ENCODE measurements at places on chromosomes 1 and 21. TPM values are rescaled to one million over a fixed set of nuclear protein-coding genes. Genes with fewer than 3 reads are reported as not detected.

DNA sequence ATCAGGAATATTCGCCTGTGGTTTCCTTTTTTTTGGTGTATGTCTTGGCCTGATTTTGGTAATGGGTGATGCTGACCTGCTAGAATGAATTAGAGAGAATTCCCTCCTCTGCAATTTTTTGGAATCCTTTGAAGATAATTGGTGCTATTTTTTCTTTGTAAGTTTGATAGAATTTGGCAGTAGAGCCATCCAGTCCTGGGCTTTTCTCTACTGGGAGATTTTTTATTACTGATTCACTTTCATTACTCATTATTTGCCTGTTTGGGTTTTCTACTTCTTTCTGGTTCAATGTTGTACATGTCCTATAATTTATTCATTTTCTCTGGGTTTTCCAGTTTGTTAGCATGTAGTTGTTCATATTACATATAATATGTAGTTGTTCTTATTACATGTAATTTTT is 48.7 kb downstream of the NTMT2 start:
- H3K27ac ChIP-seq: no peak overlapping the region
- H3K27me3 ChIP-seq: no peaks in the 10 kb centered on the region
- H3K4me3 ChIP-seq: no peak overlapping the region
- H3K4me1 ChIP-seq: 0 out of 2 replicates have a peak, but pooled peaks cover 8% of the 10 kb centered on the region

- H3K4me3 ChIP-seq: no peak overlapping the region
- H3K36me3 ChIP-seq: no peaks in the 10 kb centered on the region
- no peak overlapping the region for H3K27ac ChIP-seq
- DNase-seq: no peak
Observed at GRCh38 chr1:99550198-99550597, 95.7 kb upstream of the PALMD start.

DNA sequence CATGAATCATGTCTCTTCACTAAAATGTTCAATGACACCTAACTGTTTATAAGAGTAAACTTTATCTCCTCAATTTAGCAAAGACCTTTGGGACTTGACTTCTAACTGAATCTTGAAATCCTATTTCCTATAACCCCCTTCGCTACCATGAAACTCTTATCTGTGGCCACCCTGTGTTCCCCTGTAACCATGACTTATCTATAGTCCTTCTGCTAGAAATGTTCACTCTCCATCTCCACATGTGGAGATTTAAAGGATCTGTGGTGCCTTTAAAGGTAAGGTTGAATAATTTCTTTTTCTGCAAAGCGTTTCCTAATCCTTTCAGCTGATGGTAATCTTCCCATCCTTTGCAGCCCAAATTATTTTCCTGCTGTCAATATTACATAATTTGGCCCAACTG is 436.3 kb upstream of the RUNX1 start:
- H3K36me3 ChIP-seq: no peaks in the 10 kb centered on the region
- H3K27ac ChIP-seq: no peak overlapping the region
- DNase-seq: no peak
- no peaks in the 10 kb centered on the region for H3K27me3 ChIP-seq
- H3K4me3 ChIP-seq: no peak overlapping the region

DNA sequence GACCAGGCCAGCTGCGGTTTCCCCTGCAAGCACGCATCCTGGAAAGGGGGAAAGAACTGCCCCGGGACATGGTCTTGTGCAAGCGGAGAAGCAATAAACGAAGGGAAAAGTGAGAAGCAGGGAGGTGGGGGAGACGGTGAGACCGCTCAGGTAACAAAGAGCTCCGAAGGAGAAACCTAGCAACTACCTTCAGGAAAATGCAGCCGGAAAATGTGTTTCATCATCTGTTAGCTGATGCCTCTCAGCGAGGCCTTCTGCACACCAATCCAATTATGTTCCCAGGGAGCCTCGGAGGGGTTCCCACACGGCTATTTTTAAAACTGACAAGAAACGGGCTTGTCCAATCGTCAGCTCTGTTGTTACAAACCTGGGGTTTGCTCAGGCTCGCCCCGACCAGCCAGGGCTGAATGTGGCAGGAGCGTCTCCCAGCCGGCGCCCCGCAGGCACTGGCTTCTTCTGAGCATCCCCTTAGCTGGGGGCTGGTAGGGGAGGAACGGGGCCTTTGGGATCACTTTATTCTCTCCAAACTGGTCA is 3.4 kb downstream of the RIPK4 start:
- peaks cover 14% of the 10 kb centered on the region for H3K4me1 ChIP-seq
- H3K4me3 ChIP-seq: no peak overlapping the region
- no peaks in the 10 kb centered on the region for H3K36me3 ChIP-seq
- H3K27ac ChIP-seq: no peak overlapping the region

DNA sequence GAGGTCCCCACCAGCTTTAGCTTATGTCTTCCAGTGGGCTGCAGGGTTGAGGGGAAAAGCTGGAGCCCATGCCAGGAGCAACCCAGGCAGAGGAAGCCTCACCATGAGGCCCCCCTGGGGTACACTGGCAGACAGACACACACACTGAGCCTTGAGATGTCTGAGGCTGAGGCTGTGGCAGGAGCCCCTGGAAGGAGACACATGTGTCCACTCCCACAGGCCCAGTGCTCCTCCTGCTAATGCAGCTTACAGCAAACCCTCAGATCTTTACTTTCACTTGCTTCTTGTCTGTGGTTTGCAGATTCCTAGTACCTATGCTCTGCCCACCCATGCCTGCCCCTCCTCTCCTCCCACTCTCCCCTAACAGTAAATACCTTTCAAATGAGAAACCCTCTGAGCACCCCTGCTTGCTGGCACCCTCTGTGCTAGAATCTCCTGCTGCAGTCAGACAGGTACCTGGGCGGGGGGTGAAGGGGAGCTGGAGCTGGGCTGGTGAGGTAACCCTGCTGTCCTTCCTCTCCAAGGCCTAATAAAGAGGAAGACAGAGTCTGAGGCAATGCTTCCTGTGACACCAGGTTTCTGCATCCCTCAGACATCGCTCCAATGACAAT is 63.4 kb upstream of the NEK2 start:
- H3K27me3 ChIP-seq: no peaks in the 10 kb centered on the region
- no peak overlapping the region for H3K27ac ChIP-seq
- no peak overlapping the region for H3K4me3 ChIP-seq

DNA sequence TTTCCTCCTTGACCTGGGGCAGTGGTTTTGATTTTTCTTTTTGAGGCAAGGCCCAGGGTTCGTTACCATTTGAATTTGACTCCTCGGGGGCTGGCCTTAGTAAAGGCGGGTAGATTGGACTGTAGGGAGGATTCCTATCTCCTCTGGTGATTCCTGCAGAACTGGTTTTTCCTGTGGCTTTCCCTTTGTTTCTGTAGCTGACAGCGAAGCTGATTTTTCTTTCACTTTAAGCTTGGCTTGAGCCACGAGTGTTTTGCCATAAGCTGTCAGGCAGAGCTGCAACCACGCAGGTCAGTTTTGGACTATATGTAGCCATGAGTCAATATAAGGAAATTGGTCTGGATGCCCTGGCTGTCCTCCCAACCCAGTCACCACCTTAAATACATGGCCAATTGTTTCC is 28.7 kb upstream of the KCNJ15 start:
- no peak overlapping the region for H3K27ac ChIP-seq
- H3K27me3 ChIP-seq: no peaks in the 10 kb centered on the region
- no peak for DNase-seq
- H3K36me3 ChIP-seq: no peaks in the 10 kb centered on the region

GRCh38 chr1:11395616-11396015 is 83.3 kb upstream of the DISP3 start:
- no peaks in the 10 kb centered on the region for H3K4me1 ChIP-seq
- H3K36me3 ChIP-seq: no peaks in the 10 kb centered on the region
- no peak overlapping the region for H3K27ac ChIP-seq
- H3K27me3 ChIP-seq: peaks cover 23% of the 10 kb centered on the region
- no peak for DNase-seq

DNA sequence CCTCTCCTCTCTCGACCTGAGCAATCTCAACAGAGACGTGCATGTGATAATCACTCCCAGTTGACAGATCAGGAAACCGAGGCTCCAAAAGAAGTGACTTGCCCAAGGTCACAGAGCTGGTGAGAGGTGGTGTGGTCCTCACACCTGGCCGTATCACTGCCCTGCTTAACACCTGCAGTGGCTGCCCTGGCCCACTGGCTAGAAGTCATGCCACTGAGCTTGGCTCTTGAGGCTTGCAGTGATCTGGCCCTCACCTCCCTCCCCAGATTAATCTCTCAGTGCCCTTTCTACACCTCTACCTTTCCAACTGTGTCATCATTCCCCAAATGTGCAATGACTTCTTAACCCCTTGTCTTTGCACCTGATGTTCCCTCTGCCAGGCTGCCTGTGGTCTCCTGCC is 38.8 kb downstream of the CDCP2 start:
- no peak overlapping the region for H3K27ac ChIP-seq
- peaks cover 11% of the 10 kb centered on the region for H3K4me1 ChIP-seq
- DNase-seq: no peak
- no peak overlapping the region for H3K4me3 ChIP-seq

DNA sequence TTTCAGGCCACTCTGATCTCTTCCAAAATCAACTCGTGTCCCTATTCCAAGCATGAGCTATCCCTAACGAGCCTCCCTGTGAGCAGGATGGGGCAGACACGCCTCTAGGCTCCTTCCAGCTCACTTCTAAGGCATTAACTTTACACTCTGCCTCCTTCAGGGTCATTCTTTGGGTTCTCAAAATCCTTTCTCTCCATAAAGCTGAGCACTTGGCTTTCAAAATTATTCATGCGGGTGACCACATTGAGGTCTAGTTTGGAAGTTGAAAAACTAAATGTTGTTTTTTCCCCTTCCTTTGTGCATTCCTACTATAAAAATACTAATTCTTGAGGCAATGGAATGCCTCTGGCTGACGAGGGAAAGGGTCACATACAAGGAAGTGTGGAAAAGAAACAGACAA is 33.5 kb upstream of the BMP8B start:
- no peaks in the 10 kb centered on the region for H3K27me3 ChIP-seq
- no peaks in the 10 kb centered on the region for H3K4me1 ChIP-seq
- no peak for DNase-seq
- H3K27ac ChIP-seq: no peak overlapping the region
- H3K36me3 ChIP-seq: no peaks in the 10 kb centered on the region

Gene CLDN19
- not detected for total RNA-seq

Gene NCSTN
- total RNA-seq: 110 TPM

Gene CYP4A22
- total RNA-seq: not detected

Gene DHRS3
- 55.2 TPM for total RNA-seq

Data from GM23248 (cell line).